ENCODE measurements at places on chromosomes 4 and X. TPM values are rescaled to one million over a fixed set of nuclear protein-coding genes. Genes with fewer than 3 reads are reported as not detected.

DNA sequence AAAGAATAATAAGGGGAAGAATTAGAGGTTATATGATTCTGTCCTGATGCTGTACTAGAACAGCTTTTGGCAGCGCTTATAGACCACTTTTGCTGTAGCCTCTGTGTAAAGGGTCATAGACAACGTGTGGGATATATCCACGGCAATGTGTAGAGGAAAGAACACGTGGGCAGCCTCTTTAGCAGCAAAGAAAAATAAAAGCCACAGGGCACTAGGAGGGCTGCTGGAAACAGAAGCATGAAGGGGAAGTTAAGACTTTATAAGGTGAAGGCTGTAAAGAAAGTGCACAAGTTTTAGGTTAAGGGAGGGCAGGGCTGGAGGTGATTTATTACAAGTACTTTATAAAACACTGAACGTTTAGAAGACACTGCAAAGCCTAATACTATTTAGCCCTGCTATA is 20.1 kb upstream of the PHEX start:
- no peak for DNase-seq

ZFP92 gene
- total RNA-seq, result 1.9 TPM

ARHGAP10 gene
- 27.3 TPM for total RNA-seq

XAGE1A gene
- total RNA-seq, result not detected
